ENCODE measurements at places on chromosomes 6 and 20.

DNA sequence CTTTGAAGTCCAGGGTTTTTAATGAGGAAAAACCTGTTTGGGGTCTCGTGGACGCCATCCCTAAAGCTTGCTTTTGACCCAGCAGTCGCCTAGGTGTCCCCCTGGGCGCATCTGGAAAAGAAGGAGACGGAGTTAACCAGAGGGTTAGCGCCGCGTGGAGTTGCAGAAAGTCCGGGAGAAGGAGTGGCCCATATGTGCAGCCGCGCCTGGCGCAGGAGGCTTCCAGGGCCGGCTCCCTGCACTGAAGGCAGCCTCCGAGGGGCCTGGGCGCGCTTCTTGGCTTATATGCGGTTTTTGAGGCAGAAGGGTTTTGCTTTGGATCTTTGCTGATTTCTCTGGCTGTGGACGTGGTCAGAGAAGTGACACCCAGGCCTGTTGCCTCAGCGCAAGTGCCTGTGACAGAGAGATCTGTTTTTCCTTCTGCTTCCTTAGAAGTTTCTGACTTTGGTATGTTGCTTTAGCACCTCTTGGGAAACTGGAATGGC, 987 bp downstream of the TMEM181 start:
- DNase-seq: peak; percentile 30

GRCh38 chr6:109295109-109295773, 87.0 kb downstream of the CD164 start:
- DNase-seq: no peak

DNA sequence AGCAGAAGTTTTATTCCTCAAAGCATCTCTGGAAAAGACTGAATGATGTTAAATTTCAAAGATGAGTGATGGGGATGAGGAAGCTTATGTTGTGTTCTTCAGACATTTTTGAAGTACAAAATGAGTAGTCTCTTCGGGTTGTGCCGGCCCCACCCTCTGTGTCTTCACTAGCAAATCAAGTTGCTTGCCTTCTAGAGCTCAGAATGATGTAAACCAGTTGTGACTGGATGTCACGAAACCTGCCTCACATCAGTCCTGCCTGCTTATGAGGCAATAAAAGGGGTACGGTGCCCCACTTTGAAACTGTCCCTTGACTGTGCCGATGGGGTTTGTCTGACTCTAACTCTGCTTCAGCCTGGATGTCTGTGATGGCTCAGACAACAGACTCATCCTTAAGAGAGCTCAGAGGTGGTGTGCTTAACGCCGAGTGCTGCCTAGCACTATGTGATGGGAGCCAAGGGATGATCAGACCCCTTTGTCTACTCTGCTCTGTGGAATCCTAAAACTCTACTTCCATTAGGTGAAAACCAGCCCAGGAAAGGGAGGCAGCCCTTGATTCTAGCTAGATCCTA, 19.0 kb downstream of the TOMM34 start:
- no peak for DNase-seq

DNA sequence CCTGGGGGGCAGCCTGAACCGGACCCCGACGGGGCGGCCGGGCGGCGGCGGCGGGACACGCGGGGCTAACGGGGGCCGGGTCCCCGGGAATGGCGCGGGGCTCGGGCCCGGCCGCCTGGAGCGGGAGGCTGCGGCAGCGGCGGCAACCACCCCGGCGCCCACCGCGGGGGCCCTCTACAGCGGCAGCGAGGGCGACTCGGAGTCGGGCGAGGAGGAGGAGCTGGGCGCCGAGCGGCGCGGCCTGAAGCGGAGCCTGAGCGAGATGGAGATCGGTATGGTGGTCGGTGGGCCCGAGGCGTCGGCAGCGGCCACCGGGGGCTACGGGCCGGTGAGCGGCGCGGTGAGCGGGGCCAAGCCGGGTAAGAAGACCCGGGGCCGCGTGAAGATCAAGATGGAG, 636 bp downstream of the SRF start:
- DNase-seq: no peak

DNA sequence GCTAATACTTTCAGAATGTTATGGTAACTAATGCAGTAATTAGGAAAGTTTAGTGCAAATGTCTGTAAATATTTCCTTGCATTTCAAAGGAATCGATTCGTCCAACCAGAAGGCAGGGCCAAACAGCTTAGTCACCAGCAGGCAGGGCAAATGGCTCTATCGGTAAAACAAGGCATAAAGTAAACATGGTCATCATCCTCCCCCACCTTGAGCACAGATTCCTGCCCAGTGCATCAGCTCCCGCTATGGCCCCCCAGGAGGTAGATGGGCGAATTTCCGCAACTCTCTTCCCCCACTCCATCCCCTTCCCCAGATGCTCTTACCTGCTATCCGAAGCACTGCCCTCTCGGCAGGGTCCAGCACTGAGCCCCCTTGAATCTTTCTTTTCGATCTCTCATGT, 103.8 kb upstream of the BEND6 start:
- no peak for DNase-seq

- DNase-seq: no peak
These were observed 83.5 kb downstream of the FRK start for GRCh38 chr6:115977220-115977619.

GRCh38 chr6:96943555-96944215, 19.2 kb downstream of the KLHL32 start:
- DNase-seq: no peak

DNA sequence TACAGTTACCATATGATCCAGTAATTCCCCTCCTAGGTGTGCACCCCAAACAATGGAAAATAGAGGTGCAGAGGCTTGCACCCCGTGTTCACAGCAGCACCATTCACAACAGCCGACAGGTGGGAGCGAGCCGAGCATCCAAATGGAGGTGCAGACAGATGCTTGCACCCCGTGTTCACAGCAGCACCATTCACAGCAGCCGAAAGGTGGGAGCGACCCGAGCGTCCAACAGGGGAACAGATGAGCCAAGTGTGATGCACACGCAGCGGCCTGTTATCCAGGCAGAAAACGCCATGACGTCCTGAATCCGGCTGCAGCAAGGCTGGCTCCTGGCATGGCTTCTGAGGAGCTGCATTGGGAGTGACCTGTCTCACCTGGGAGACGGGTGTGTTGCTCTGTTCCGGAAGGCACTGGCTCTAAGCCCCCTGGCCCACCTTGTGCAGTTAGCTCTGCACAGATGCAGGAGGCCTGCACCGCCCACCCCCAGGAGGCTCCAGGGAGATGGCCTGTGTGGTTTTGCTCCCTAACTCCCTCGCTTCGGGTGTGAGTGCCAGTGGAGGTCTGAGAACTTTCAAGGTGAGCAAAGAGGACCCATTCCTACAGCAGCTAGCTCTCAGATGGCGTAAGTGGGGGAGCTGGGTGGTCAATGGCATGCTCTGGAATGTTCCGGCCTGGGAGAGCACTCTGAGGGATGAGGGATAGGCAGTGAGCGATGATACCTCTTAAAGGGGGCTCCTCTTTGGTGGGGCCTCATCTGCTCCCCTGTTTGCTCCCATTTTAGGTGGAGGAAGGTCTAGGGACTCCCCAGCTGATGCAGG, 47.8 kb upstream of the FRMD1 start:
- no peak for DNase-seq

DNA sequence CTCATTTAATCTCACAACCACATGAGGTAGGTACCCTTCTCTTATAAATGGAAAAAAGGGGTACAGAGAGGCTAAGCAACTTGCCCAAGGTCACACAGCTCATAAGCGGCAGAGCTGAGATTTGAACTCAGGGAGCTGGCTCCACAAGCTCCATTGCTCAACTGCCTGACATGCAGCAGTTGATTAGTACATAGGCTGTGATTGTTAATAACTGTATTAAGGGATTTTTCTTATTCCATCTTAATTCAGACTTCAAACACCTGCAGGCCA, 6.6 kb downstream of the CCN5 start:
- no peak for DNase-seq

DNA sequence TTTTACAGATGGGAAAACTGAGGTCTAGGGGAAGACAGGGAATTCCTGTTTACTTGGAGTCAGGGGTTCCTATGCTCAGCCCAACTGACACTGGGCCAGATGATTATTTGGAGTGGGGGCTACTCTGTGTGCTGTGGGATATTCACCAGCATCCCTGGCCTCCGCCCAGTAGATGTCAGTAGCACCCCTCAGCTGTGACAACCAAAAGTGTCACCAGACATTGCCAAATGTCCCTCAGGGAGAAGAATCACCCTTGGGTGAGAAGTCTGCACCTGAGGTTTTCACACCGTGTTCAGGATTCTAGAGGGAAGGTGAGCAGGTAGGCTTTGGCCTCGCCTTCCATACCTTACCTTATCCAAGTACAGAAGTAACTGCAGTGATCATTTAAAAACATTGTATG, 27.6 kb downstream of the CDH26 start:
- DNase-seq: peak; percentile 39

- no peak for DNase-seq
These were observed 131.5 kb downstream of the TAF4 start for GRCh38 chr20:61933951-61934715.

- no peak for DNase-seq
These were observed 29.6 kb upstream of the TMEM244 start for GRCh38 chr6:129890701-129891100.

DNA sequence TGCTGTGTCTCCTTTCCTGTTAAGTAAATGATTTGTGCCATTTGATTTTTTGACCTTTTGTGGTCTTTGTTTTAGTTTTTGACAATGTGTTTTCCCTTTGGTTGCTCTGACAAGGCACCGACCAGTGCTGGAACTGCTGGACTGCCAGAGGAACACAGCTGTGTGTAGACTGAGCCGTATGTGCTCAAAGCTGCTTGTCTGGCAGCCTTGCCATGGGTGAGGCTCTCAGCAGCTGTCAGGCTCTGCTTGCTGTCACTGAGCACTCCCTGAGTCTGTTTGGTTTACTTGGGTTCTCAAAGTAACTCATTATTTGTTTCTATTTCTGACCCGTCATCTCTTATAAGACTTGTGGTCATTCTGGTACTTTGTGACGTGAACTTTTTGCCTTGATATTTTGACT, 15.1 kb upstream of the SNRPB start:
- DNase-seq: no peak

DNA sequence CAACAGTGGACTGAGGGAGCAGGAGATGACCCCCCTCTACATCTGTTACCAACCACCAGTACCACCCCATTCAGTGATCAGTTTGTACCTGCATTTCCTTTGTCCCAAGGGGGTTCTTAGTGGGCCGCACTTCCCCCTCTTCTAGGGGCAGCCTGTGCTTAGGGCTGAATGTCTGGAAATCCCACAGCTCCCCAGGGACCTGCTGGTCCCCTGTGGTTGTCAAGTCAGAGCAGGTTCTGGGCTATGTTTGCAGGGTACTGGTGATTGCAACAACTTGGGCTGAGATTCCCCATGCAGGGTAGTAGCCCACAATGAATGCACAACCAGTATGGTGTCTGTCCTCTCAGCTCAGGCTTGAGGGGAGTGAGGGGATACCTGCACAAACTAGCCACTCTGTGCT, 39.7 kb upstream of the COL10A1 start:
- no peak for DNase-seq

GRCh38 chr6:166683477-166683876, 56.4 kb upstream of the RPS6KA2 start:
- DNase-seq: no peak

GRCh38 chr6:130000526-130001421, 17.6 kb upstream of the L3MBTL3 start:
- DNase-seq: no peak

DNA sequence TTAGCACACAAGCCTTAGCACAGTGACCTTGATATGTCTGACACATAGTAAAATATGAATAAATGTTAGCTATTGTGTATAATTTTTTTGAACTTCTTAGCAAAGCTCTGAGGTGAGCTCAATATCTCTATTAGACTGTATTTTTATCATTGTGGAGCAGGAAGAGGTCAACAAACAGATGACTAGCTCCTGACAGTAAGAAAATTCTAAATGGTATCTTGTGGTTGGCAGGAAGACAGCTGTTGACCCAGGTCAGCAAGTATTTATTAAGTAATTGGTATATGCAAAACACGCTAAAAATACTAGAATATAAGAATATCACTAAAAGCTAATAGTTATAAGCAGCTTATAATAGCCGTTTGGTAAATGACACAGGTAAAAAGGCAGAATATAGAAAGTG, 77.5 kb upstream of the MARCKS start:
- DNase-seq: no peak

DNA sequence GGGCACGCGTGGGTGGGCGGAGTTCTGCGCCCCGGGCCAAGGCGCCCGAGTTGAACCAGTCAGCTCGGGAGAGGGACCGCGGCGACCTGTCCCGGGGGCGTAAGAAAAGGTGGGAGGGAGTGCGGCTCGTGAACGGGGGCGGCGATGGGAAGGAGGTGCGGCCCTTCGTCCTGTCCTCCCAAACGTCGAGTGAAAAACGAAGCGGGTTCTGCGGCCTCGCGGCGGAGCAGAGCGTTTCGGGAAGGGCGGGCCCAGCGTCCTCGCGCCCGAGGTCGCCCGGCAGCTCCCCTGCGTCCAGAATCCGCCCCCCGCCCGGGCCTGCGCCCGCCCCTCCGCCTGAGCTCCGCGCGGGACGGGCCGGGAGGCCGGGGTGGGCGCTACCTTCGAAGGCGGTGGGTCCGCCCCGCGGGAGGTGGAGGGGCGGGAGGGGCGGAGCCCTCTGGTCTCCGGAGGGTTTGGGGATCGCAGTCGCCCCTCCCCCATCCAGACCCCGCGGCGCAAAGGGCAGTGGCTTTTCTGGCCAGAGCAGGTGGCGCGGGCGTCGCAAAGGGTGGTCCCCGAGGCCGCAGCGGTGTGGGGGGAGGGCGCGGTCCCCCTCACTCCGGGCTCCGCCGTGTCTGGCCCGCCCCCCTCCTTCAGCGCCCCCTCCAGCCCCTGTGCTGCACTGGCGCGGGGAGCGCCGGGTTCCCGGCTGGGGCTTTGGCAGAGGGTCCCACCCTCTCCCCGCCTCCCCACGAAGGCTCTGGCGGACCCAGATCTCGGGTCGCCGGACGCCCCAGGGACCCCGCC, 838 bp downstream of the STMN3 start:
- no peak for DNase-seq

DNA sequence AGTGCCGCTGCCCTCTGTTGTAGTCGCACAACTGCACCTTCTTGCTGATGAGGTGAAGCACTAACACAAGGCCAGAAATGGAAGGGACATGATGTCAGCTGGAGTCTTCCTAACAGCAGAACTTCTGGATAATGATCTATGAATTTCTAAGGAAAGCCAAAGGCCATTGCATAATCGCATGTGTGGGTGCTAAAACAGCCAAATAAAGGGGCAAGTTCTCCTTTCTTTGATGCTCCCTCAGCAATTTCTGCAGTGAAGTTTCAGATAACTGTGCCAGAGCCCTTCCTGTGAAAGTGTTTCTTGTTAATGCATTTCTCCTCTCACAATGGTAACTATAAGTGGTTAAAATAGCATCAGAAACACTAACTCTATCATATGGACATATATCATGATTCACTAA, 8.0 kb upstream of the F13A1 start:
- peak; percentile 85 for DNase-seq

GRCh38 chr6:91268941-91269340, 682.1 kb upstream of the MAP3K7 start:
- DNase-seq: no peak

DNA sequence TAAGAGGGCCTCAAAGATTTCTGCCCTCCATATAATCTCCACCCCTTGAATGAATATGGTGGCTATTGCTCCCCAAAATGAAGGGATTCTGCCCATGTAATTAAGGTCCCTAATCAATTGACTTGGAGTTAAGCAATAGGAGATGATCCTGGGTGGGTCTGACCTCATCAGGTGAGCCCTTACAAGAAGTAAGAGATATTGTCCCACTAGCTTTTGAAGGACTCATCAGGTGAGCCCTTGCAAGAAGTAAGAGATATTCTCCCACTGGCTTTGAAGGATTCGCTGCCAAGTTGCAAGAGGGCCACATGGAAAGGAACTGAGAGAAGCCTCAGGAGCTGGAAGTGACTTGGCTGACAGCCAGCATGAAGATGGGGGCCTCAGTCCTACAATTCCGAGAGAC, 103.4 kb downstream of the BMP7 start:
- no peak for DNase-seq

- peak; percentile 96 for DNase-seq
These were observed 2.7 kb upstream of the MICA start for GRCh38 chr6:31400467-31401289.

- no peak for DNase-seq
These were observed 292.4 kb downstream of the THBS2 start for GRCh38 chr6:168961264-168961656.
